ENCODE measurements at places on chromosomes 1 and 21.

DNA sequence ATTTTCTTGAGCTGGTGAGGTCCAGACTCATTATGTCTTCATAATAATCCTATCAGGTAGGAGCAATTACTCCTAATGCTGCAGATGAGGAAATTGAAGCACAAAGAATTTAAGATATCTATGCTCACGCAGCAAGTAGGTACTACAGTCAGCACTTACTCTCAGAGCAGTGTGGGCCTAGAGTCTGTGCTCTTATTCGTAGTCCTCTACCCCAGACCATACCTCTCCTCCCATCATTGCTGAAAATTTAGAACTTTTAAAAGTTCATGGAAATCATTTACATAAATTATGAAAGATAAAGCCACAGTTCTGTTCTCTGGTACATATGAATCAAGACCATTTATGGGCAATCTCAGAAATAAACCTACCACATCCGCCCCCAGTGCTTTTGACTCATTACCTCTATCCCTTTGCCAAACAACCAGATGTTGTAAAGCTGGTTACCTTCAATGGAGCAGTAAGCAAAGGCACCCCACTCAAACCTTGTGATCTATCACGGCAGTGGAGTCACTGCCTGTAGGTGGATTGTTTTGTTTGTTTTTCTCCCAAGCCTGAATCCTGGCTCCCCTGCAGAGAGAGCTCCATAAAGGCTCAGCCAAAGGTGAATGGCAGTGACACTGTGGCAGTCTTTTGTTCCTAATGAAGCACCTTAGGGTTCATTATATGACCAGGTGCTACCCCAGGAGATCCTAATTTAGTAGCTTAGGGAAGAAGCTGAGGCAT is 20.9 kb upstream of the MAN1A2 start:
- no peak for DNase-seq

GRCh38 chr1:46027788-46028573 is 104.4 kb downstream of the PIK3R3 start:
- DNase-seq: no peak

GRCh38 chr21:35475762-35476161 is 426.7 kb upstream of the RUNX1 start:
- DNase-seq: peak; percentile 49

GRCh38 chr1:161119092-161119903 is 1.4 kb downstream of the NIT1 start:
- peak; percentile 55 for DNase-seq

- no peak for DNase-seq
Measured at GRCh38 chr21:24881506-24881905, 725.8 kb downstream of the MRPL39 start.

- no peak for DNase-seq
Measured at GRCh38 chr21:44898851-44899767, 21.6 kb downstream of the ITGB2 start.

DNA sequence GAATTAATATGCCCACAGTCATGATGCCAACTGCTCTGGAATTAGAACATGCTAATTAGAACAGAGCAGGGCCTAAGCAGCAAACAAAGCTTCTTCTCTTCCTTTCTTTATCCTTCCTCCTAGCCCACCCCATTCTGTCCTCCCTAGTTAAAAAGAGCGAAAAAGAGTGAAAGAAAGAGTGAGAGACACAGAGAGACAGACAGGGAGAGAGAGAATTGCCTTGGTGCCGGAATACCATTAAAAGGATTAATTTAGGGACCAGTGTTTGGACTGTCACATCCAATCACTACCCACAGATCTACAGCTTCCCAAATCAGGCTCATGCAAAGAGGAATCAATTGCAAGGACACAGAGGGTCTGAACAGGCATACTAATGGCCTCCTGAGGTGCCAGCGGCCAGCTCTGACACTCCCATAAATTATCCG is 7.0 kb downstream of the ERI3 start:
- no peak for DNase-seq

GRCh38 chr1:240098534-240098933 is 6.9 kb downstream of the FMN2 start:
- DNase-seq: no peak

- no peak for DNase-seq
Measured at GRCh38 chr21:44767834-44768831, 33.5 kb downstream of the UBE2G2 start.

GRCh38 chr1:101017448-101017847 is 8.1 kb downstream of the DPH5 start:
- DNase-seq: no peak

- DNase-seq: no peak
Measured at GRCh38 chr1:184661801-184662200, 92.9 kb downstream of the EDEM3 start.

DNA sequence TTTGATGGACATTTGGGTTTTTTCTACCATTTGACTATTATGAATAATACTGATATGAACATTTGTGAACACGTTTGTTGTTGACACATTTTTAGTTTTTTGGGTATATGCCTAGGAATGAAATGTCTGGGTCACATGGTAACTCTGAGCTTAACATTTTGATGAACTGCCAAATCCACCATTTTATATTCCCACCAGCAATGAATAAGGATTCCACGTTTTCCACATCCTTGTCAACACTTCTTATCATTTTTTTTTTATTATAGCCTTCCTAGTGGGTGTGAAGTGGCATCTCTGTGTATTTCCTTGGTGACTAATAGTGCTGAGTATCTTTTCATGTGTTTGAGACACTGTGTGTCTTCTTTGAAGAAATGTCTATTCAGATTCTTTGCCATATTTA is 67.6 kb downstream of the RASAL2 start:
- no peak for DNase-seq

GRCh38 chr1:204740354-204740753 is 54.8 kb upstream of the LRRN2 start:
- DNase-seq: no peak

DNA sequence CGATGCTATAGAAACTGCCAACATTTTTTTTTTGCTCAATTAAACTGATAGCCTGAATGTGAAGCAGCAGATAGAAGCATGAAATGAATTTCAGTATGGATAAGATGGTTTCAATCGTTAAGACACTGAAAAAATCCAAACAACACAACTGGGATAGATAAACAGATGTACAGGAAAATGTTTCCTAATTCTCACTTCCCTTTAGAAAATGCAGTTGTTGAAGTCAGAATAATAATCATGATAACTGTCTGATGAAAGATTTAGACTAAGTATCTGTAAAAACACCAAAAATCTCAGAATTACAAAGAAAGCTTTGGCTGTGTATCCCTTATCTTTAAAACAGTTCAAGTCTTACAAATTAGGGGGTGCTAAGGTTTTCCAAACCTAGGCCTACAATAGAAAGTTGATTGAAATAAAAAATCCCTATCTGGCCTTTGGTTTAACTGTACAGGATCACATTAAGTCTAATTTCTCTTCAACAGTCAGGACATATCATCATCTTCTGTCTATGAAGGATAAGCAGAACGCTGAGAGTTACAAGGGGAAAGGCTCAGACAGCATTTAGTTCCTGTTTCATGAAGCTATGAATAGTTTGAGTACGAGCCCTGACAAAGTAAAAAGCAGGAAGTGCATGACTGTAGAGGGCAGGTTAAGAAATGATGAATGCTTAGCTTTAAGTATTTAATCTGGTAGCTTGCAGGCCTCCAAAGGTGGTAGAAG is 203.2 kb downstream of the APP start:
- DNase-seq: peak; percentile 88

GRCh38 chr1:83596331-83596730 is 402.6 kb downstream of the TTLL7 start:
- DNase-seq: no peak

- DNase-seq: no peak
Measured at GRCh38 chr1:95642035-95642434, 408.0 kb downstream of the RWDD3 start.

DNA sequence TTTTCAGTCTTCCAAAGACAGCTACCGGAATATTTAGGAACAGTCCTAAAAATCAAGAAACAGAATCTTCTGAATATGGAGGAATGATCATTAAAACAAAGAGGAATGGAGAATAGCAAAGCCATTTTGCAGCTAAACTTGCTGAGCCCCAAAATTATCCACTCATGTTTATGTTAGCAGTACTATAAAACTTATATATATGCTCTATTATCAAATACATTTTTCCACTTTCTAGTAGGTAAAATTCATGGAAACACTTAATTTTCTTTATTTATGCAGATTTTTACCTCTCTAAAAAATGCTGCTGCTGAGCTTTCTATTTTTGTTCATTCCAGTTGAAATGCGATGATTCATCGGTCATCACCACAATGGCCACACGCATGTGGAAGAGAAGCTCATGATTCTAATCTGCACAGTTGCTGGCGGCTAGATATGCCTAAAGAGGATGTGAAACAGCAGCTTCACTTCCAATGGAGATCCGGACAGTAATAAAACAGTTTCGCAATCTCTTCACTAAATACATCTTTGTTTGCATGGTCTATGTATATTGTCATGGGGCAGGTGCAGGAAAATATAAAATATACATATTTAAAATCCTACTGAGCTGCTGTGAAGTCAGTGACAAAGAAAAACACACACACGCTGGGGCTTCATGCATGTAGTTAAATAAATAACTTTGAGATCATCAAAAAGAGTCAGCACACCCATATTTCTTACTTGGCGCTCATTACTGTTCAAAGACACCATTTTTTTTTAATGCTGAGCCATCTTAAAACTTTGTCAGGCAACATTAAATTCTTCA is 292.2 kb downstream of the SMYD3 start:
- peak; percentile 88 for DNase-seq

DNA sequence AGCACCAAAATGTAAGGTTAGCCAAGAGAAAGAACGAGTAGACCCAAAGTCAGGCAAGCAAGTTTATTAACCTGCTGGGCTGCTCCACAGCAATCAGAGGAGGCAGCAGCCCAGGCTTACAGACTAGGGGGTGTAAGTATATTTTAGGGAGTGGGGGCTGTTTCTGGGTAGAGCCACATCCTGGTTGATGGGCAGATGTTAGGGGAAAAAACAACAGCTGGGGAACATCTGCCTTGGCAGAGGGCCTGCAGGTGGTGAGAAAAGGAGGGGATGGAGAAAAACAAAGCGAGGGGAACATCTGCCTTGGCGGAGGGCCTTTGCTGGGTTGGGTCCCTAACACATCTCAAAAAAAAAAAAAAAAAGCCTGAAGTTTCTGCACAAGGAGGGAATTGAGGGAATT is 9.7 kb upstream of the ZBTB48 start:
- no peak for DNase-seq

DNA sequence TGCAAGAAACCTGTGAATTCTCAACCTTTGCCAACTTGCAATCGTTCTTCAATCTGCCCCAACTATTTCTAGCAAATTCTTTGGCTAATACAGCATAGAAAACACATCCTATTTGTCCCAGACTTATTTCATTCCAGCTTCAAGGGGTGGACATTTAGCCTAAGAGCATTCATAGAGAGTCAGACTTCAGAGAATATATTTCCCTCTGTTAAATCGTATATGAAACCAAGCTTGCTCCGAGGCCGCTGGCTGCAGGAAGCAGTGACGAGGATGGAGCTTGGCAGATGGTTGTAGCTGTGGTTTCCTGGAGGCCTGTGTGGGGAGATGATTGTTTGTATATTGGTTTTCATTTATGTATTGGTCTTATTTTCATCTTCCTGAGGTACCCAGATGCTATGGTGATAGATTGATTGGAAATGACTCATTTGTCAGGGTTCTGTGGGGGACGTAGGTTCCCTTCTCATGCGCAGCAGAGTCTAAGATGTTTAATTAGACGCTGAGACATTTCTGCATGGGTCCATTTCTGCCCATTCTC is 26.1 kb downstream of the MAN1C1 start:
- DNase-seq: peak; percentile 69

- DNase-seq: no peak
Measured at GRCh38 chr1:204842892-204843291, 27.8 kb upstream of the NFASC start.

DNA sequence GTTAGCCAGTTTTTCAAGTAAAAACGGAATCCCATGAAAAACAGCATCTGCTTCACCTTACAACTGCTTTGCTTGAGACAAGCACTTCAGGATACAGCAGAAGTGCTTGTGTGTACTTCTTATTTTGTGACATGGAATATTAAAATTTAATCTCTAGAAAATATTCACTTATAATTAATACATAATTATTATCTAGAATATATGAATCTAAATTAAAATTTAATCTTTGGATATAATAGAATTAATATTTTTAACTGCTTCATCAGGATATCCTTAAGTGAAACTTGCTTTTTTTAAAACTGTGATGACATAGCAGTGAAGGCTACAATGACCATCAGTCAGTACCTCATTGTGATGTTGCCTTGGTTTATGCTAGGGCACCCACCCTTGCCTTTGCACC is 148.4 kb upstream of the C1orf105 start:
- DNase-seq: no peak

DNA sequence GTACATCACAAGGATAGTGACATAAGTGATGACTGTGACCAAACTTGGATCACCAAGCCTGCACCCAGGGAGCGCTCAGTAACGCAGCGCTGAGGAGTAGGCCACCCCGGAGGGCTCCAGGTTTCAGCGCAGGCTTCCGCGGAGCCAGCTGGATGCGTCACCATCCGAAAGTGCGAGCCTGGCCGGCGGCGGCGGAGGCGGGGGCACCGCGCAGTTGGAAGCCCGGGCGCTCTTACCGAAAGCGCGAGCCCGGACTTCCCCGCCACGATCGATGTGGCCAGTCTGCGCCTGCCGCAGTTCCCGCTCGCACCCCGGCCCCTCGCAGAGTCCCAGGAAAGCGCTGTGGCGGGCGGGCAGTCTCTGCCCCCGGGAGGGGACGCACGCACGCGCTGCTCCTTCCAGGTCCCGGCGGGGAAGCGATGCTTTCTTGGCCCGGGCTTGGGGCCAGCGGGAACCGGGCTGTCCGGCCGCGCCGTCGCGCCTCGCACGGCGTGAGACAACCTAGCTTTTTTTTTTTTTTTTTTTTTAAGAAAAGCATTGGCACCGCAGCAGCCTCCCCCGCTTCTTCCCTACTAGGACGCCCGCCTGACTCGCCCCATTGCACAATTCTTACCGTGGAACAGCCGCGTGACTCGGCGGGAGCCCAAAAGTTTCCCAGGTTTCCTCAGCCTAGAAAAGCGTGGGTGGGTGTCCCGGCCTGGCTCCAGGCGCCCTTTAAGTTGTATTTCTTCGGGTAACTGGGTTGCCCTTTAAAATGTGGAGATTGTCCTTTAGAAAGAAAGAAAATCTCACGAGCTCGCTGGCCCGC is 36.4 kb upstream of the JAK1 start:
- peak; percentile 82 for DNase-seq

- no peak for DNase-seq
Measured at GRCh38 chr1:9960011-9960410, 16.7 kb downstream of the NMNAT1 start.

- no peak for DNase-seq
Measured at GRCh38 chr1:29524285-29525065, 288.2 kb downstream of the PTPRU start.

- DNase-seq: no peak
Measured at GRCh38 chr1:12204140-12204539, 25.7 kb upstream of the VPS13D start.

GRCh38 chr1:221678014-221678413 is 63.9 kb downstream of the DUSP10 start:
- no peak for DNase-seq

GRCh38 chr1:246425139-246425794 is 81.8 kb downstream of the SMYD3 start:
- no peak for DNase-seq

- DNase-seq: no peak
Measured at GRCh38 chr1:227925582-227926198, 22.0 kb downstream of the WNT9A start.

- DNase-seq: no peak
Measured at GRCh38 chr1:246698466-246699094, 25.6 kb upstream of the SCCPDH start.
